Fibroblast of pulmonary artery (primary cell): ENCODE measurements at places on chromosomes 13 and 19.
A peak's percentile ranks its signal among the peaks of the same experiment; 100 is the strongest.

- DNase-seq: peak; percentile 95
Observed at GRCh38 chr13:34156841-34157365, 339.0 kb downstream of the RFC3 start.

GRCh38 chr13:73168226-73168952, 109.6 kb downstream of the KLF5 start:
- DNase-seq: peak; percentile 66

DNA sequence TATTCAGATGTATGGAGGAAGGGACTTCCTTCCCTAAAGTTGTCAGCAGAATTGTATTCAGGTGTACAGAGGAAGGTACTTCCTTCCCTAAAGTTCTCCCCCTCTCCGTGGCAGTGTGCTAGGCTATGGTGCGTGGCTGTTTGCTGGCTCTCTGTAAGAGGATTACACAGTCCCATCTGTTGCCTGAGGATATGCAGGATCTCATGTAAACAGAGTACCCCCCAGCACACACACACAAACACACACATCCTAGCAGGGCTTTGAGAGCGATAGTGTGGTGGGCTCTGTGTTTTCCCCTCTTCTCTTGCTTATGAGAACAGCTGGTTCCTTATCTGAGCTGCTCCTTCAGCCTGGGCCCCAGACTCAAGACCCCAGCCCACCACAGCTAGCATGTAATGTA, 10.3 kb downstream of the NEK5 start:
- DNase-seq: no peak

DNA sequence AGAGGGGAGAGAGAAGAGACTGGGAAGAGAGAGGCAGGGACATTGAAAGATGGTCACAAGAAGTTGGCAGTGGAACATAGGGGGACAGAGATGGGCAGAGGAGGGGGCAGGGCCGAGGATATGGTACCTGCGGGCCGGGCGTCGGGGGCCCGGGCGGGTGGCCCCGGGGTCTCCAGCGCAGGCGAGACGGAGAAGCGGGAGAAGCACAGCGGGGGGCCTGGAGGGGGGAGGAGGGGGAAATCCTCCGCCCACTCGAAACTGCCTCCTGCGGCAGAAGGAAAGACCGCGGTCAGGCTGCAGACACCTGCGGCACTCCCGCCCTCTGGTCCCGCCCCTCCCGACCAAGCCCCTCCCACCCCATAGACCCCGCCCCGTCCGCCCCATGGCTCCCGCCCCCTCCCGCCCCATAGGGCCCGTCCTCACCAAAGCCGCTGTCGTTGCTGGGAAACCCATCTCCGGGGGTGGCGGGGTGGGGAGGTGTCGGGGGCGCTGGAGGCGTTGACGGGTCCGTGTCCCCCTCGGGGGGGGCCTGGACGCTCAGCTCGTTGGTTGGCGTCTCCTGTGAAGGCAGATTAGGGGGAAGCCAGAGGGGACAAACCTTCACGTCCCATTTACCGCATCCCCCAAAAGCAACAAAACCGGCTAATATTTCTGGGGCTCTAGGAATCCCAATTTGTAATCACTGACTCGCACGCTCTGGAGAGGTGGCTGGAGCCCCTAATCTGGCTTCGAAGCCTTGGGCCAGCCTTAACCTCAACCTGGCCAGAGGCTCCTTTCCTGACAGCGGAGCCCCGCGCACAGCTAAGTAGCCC, 20.4 kb downstream of the LMTK3 start:
- no peak for DNase-seq

GRCh38 chr19:12675399-12675798, 6.3 kb downstream of the DHPS start:
- DNase-seq: no peak

DNA sequence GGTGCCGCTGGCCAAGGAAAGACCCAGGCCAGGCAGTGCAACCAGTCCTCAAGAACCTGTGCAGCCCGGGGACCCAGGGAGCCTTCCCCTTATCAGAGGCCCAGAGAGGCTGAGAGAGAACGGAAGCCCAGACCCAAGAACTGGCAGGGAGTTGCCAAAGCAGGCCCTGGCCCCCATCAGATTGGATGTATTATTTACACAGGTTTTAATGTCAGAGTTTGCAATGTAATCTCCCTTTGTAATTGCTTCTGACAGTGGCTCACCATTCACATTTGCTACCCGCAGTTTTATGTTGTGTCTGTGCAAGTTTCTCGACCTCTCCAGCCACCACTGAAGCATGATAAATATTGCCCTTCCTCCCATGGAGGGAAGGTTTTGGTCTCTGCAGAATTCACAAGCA, 660.9 kb downstream of the LIG4 start:
- no peak for DNase-seq
